Left kidney (tissue), 8 donors: ENCODE measurements at places on chromosomes 11 and 22.

GRCh38 chr22:20002128-20002527 lies 14.5 kb downstream of the ARVCF start:
- no peak for DNase-seq

GRCh38 chr11:128862908-128863660 lies 4.0 kb downstream of the KCNJ1 start:
- peak; percentile 48 for DNase-seq

- no peak for DNase-seq
These were observed 84.0 kb upstream of the CTSC start for GRCh38 chr11:88421530-88421929.

DNA sequence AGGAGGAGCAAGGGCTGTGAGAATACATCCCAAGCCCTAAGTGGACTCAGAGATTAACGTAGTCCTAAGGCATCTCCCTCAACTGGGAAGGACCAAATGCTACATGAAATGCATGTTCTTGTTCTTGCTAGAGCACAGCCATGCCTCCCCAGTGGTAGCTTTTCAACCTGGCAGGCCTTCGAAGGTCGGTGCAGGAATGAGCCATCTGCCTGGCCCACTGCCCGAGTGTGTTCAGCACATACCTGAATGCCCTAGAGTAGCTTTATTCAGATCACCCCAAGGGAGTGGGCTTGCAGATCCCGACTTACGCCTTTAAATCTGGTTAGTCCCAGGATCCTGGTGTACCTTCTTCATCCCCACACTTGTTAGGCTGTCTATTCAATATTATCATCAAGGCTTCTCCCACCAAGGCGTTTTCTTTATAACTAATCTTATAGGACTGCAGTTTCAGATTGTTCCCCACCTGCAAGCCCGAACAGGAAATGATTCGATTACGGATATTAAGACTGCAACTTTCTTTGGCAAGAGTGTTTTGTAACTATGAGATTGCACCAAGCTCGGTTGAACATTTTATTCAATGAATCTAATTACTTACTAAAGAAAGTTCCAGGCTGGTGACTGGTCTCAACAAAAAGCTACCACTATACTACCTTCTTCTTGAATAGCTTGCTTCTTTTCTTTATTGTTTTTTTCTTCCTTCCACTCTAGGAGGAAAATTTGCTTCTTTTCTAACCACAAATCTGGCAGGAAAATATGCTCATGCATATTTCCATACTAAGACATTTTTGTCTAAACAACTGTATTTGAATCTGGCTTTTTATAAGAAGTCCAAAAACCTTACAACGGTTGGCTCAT lies 115.6 kb downstream of the SGSM3 start:
- DNase-seq: no peak

GRCh38 chr11:71204294-71204693 lies 48.1 kb downstream of the SHANK2 start:
- no peak for DNase-seq

DNA sequence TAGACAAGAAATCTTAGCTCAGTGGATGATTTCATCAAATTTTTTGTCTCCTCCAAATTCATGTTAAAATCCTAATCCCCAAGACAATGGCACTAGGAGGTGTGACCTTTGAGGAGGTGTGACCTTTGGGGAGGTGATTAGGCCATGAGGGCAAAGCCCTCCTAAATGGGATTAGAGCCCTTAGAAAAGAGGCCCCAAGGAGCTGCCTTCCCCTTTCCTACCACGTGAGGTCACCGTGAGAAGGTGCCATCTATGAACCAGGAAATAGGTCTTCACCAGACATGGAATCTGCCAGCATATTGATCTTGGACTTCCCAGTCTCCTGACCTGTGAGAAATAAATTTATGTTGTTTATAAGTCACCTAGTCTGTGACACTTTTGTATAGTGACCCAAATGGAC lies 138.7 kb downstream of the TRIM29 start:
- no peak for DNase-seq

DNA sequence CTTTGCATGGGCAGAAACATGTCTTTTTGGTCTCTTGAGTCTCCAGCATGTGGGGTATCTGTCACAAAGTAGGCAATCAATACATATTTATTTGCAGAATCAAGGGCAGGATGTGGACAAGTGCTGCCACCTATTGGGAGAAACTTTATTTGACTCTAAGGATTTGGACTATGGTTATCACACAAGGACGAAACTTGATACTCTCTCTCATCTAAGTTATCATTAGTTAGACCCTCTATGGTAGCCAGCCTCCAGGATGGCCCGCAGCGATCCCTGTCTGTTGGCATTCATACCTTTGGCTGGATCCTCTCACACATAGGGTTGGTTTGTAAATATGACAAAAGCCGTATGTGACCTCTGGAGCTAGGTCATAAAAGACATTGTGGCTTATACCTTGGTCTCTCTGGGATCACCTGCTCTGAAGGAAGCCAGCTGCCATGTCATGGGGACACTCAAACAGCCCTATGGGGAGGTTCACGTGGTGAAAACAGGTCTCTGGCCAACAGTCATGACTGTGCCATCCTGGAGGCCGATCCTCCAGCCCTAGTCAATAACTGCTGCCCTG lies 1.1 kb upstream of the FBXO7 start:
- DNase-seq: peak; percentile 55

- DNase-seq: no peak
These were observed 184.2 kb downstream of the BLID start for GRCh38 chr11:121931748-121932352.

DNA sequence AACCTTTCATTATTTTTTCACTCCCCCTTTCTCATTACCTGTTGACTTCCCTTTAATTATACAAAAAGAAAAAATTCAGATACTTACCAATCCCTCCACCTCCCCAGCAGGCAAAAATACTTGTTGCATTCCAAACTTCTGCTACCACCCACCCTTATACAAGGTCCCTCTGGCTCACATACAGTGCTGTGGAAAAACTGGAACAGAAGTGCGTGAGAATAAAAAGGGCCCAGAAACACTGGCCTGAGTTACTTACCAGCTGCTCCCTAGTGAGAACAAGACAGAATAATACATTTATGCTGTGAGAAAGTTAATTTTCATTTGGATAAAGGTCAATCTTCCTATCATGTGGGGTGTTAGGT lies 46.9 kb upstream of the RAPSN start:
- no peak for DNase-seq

DNA sequence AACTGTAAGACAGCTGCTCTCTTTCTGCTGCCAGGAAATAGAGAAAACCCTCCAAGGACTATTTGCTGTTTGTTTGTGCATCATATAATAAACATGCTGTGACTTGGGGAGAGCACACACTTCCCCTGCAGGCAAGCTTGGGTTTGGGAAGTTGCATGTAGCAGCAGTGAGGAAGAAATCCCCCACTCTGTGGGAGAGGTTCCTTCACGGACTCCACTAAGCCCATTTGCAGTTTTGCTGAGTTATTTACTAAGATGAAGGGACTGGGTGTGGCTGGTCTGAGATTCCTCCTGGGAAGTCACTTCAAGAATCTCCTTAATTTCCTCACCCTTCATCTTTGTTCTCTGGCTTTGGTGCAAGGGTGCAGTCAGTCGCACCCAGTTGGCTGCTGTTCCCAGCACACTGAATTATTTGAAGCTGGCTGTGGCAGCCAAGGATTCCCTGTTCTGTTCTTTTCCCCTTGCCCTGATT lies 104.9 kb downstream of the ARFGAP2 start:
- no peak for DNase-seq

- no peak for DNase-seq
These were observed 8.1 kb downstream of the YWHAH start for GRCh38 chr22:31952472-31952871.

- DNase-seq: no peak
These were observed 50.4 kb downstream of the OR4A47 start for GRCh38 chr11:48538991-48539390.

GRCh38 chr11:15829312-15829711 lies 527.0 kb downstream of the SOX6 start:
- DNase-seq: no peak

DNA sequence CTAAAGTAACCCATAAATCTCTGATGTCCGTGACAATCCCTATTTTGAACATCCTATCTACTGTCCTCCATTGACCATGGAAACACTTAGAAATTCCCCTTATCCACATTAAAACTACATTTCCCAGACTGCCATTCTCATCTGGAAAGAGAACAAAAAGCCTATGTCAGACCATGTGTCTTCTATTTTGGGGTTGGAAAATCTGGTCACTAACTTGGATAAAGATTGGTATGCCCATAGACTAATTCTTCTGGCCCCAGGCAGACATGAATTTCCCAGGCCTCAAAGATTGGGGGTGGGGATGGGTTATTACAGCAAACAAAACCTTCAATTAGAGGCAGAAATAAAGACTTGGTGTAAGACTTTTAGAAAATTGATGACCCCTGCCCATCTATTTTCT lies 30.9 kb upstream of the CREB3L1 start:
- DNase-seq: no peak

DNA sequence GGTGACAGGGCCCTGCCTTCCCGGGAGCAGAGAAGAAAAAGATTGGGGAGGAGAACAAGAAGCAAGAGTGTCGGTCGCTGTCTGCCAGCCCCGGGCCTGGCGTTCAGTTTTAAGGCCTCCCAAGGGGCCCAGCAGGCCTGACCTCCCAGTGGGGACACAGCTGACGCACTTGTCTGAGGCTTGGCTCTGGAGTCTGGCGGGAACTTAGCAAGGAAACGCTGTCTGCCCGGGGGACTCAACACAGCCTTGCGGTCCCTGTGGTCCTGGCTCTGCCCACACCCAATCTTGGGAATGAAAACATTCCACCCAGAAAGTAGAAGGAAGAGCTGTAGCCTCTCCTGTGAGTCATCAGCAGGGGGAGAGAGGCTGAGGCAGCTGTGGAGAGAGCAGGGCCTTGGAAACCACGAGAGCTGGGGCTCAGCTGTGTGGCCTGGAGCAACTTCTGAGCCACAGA lies 54.4 kb downstream of the TRAF6 start:
- DNase-seq: no peak

- no peak for DNase-seq
These were observed at the start of the genes C11orf21 and TSPAN32 for GRCh38 chr11:2301631-2302305. Gene C11orf21 (minus strand): TSS chr11:2301918. CDS start chr11:2301808, 110 bp downstream. Gene TSPAN32 (plus strand): TSS chr11:2302013. CDS start chr11:2302150, 137 bp downstream.

- DNase-seq: no peak
These were observed 185.0 kb downstream of the ADAMTS15 start for GRCh38 chr11:130633466-130633865.

- no peak for DNase-seq
These were observed 33.5 kb upstream of the BAIAP2L2 start for GRCh38 chr22:38144025-38144405.

- no peak for DNase-seq
These were observed 313 bp downstream of the PRCP start for GRCh38 chr11:82899957-82900276.

DNA sequence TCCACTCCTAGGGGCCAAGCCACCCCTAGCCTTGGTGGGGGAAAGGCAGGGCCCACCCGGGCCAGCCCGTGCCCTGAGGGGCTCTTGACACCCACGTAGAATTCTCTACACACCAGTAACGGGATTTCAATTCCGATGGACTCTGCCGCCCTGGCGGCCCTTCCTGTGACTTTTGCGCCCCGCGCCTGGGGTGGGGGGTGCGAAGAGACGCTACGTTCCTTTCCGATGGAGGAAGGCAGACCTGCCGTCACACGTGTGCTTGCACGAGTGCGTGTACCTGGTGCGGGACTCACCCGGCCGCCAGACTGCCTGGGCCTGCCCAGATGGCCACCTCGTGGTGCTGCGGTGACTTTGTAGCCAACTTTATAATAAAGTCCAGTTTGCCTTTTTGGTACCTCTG lies 5.5 kb downstream of the NPAS4 start:
- no peak for DNase-seq

DNA sequence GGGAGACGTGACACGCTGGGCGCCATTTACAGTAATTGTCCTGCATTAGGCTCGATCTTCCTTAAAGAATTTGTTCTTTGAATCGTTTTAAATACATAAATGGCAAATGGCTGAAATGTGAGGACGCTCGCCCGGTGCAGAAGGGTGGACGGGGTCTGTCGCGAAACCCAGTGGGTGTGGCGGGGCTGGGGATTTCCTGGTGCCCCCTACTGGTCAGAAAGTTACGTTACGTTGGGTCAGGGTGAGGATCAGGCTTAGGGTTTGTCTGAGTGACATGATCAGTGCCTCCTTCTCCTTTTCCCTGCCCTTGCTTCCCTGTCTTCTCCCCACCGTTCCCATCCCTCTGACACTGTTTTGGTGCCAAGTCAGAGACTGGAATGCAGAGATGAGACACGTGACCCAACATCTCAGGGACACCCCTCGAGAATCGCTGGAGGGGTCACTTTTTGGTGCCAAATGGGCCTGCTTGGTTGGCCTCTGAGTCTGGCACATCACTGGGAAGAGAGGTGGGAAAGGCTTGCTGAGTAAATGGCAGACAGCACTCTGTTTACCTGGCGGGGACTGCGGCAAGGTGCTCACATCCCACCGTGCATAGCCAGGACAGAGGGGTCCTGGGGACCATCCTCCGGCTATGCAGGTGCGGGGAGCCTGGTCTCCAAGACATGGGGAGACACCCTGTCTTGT lies 1107.6 kb downstream of the BRD1 start:
- no peak for DNase-seq

- DNase-seq: no peak
These were observed 47.9 kb upstream of the LIPT2 start for GRCh38 chr11:74541466-74541865.

GRCh38 chr22:44782363-44782963 lies 30.1 kb downstream of the ARHGAP8 start:
- DNase-seq: no peak

DNA sequence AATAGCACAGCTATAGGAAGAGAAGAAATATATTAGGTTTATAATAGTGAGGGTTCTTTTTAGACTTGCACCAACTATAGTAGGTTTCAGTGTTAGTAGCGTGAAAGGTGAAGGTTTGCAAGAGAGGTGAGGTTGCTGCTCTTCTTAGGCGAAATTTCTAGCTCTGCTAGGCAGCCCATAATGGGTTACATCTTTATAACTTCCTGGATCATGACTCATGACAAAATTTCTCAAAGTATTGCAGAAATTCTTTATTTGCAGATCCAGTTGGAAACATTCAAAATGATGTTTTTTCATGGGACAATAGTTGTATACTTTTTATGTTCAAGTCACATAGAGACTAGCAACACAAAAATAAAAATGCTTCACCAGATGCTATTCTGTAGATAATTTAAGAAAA lies 260.0 kb downstream of the SOX6 start:
- no peak for DNase-seq

GRCh38 chr11:2700415-2701211 lies 819 bp upstream of the KCNQ1OT1 start:
- DNase-seq: peak; percentile 62

DNA sequence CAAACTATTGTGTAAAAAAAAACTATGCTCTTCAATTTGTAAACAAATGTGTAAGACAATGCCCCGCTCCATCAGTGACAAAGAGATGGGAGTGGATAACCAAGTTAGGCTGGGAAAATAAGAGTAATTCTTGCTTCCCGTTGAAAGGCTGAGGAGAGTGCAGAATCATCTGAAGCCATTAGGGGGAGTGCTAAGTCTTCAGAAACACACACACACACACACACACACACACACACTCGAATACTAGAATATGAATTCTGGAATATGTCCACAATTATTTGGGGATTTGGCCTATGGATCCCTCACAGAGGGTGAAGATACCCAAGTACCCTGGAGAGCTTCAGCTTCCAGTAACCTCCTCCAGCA lies 27.8 kb upstream of the ROBO3 start:
- DNase-seq: peak; percentile 70

GRCh38 chr22:34038801-34039555 lies 118.7 kb upstream of the LARGE1 start:
- DNase-seq: no peak
